ENCODE measurements at places on chromosomes 12 and 14.

DNA sequence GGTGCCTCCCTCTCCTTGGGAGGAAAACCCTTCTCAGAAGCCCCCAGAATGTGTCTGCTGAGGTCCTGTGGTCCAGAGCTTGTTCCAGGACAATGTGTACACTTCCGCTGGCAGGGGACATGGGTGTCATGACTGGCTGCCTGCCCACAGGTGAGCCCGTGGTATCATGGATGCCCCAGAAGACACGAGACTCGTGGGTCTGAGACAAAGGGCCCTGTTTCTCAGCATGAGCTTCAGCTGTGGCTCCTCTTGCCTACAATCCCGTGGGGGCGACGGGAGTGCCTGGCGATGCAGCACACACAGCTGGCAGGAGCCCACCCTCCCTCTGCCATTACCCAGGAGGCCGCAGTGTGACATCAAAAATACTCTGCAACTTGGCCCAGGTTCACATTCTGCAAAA is 7.0 kb downstream of the TMEM121 start:
- no peak for DNase-seq

- no peak for DNase-seq
Observed at GRCh38 chr12:16789204-16789790, 183.3 kb upstream of the LMO3 start.

GRCh38 chr14:69537900-69538299 is 36.8 kb downstream of the CCDC177 start:
- no peak for DNase-seq

DNA sequence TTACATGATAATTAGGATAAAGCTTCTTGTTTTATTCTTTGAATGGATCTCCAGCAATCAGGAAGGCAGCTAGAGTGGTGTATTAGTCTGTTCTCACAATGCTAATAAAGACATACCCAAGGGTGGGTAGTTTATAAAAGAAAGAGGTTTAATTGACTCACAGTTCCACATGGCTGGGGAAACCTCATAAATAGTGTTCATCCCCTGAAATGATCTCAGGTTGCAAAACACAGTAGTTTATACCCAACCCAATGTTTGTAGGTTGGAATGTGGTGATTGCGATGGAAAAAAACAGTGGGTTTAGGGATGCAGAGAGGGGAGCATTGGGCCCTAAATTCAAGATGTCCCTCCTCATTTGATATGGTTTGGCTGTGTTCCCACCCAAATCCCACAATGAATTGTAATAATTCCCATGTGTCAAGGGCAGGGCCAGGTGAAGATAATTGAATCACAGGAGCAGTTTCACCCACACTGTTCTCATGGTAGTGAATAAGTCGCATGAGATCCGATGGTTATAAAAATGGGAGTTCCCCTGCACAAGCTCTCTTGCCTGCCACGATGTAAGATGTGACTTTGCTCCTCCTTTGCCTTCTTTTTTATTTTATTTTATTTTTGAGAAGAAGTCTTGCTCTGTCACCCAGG is 11.5 kb downstream of the MUCL1 start:
- DNase-seq: no peak

DNA sequence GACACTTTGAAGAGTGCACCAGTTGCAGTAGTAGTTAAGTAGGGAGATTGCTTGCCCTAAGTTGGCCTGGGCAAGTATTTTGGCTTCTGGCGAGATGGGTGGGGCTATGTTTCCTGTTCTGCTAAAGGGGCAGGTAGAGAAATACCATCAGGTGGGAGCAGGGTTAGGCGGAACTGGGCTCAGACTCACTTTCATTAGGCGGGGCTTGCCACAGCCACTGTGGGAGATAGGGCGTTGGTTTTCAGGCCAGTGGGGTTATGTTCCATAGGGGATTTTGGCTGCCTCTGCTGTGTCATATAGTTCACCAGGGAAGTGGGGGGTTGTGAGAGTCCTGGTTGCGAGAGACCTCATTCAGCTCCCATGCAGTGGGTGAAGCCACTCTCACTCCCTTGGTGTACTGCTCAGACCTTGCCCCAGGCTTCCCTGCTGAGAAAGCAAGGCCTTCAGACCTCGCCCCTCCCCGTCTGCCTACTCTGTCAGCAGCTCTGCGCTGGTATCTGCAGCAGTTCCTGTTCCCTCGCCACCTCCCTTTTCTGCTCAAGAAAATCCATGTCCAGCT is 43.3 kb downstream of the AEBP2 start:
- peak; percentile 23 for DNase-seq

DNA sequence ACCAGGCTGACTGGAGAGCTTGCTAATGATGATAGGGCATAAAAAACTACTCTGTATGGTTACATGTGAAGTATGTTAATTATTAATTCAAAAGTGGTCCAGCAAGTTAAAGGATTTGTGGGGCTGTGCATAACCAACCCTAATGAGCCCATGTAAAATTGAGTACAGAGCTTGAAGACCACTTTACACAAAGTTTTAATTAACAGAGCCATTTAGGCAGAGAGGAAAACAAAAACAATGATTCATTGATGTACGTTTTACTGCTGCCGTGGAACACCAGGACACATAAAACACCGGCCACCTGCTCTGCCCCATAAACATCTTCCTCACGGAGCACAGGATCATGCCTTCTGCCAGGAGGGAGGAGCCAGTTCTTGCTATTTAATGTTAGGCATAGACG is 83.5 kb downstream of the RIMBP2 start:
- no peak for DNase-seq

DNA sequence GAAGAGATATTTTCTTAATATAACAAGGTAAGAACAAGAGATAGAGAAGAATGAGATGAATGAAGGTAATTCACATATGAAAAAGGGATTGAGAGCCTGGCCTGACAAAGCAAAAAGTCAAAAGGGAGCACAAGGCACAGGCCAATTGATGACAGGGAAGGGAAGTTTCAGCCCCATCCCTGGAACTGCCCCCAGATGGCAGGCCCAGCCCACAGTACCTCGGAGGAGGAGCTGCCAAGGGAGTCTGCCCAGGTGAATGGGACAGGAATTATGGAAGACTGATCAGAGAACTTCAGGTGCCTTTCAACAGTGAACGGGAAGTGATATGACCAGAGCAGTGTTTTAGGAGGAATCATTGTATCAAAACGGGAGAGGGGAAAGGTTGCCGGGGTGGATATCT is 15.7 kb downstream of the SNRPF start:
- no peak for DNase-seq

DNA sequence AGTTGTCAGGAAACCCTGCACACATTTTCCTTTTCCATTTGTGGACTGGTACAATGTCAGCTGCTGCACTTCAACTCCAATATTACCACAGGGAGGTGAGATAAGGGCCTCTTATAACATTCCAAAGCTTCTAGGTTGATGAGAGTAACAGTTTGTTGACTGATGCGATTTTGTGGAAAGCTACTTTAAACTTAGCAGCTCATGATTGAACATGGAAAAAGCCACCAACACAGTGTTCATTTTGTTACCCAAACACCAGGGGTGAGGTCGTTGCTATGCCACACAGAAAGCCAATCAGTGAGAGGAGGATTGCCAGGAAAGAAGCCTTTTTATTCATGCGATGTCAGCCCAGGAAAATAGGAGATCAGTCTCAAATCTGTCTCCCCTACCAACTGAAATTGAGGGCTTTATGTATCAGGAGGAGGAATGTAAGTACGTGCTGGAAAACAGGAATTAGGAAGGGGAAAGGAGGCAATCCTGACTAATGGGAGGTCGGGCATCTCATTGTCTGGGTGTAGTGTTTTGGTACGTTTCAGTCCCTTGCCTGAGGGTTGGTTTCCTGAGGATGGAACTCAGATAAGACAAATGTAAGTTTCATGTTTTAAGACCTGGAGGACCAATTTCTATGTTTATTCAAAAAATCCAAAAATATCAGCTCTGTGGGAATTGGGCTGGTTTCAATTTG is 92.7 kb upstream of the PLEKHA5 start:
- DNase-seq: no peak

DNA sequence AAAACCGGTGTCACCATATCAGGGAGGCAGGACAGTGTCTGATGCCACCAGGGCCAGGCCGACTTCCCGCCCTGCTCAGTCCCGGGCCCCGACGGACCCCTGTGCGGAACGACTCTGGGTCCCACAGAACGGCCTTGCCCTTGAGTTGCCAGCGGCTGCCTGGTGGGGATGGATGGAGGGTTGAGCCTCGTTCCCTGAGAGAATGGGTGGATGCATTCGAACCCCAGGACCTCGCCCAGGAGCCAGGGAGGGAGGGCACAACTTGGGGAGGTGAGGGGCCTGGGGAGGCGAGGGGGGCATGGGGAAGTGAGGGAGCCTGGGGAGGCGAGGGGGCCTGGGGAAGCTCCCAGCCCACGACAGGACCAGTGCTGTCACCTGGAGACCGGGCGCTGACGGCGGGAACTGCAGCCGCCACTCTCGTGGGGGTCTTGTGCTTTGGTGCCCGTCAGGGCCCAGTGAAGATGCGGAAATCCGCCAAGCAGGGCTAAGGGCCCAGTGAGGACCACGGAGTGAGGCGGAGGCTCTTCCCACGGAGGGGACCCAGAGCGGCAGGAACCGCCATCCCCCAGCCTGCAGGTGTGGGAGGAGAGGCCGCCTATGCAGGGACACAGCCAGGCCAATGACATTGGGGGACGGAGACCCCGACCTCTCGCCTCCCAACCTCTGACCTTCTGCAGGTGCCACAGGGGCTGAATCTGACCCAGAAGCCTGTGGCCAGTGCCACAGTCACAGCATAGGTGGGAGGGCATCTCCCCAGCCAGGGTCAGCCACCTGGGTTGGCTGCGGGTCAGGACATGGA is 74.4 kb upstream of the GALNT9 start:
- DNase-seq: no peak

- DNase-seq: no peak
Observed at GRCh38 chr14:37036669-37037341, 135.6 kb downstream of the SLC25A21 start.

DNA sequence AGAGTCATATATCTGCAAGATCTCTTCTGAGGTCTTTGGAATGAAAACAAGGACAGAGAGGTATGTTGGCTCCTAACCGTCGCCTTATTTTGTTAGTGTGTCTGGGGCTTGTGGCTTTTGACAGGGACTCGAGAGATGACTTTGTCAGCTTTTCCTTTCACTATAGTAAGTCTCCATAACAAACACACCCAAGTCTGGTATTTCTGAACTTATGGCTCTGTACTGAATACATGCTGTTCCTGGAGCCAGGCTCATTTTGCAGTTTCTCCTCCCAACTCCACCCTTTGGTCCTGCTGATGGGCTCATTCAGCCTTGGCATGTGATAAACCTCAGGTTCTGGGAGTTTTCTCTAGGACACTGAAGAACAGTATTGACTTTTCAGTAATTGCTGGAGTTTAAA is 27.7 kb upstream of the TMED10 start:
- DNase-seq: no peak

DNA sequence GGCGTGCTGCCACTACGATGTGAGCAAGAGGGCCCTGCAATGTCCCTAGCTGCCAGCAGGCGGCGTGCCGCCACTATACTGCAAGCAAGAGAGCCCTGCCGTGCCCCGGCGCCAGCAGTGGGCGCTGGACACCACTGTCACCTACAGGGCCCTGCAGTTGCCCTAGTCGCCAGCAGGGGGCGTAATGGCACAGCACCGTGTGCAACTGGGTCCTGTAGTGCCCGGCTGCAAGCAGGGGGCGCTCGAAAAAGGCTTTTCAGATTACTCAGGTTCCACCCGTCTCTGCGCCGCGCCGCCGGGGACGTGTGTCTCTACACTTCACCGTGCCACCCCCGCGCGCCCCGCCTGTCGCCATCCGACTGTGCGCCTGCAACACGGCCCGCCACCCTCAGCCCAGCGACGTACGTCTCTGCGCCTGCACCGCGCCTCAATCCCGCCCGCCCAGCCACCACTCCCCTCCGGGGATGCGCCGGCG is 1356.9 kb downstream of the TMEM121 start:
- no peak for DNase-seq

DNA sequence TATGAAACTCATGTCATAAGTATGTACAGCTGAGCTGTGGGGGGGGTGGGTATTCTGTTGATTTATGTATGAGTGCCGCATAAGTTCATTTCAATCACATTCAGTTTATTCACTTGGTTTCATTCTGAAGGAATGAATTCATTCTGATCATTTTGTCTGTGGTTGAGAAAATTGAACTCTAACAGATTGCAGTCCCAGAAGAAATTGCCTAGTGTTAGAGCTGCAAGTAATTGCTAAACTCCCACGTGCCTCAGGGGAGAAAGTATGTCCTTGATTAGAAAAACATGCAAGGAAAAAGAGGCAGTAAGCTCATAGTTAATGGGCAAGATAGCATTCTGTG is 442.4 kb upstream of the MGAT4C start:
- DNase-seq: no peak

DNA sequence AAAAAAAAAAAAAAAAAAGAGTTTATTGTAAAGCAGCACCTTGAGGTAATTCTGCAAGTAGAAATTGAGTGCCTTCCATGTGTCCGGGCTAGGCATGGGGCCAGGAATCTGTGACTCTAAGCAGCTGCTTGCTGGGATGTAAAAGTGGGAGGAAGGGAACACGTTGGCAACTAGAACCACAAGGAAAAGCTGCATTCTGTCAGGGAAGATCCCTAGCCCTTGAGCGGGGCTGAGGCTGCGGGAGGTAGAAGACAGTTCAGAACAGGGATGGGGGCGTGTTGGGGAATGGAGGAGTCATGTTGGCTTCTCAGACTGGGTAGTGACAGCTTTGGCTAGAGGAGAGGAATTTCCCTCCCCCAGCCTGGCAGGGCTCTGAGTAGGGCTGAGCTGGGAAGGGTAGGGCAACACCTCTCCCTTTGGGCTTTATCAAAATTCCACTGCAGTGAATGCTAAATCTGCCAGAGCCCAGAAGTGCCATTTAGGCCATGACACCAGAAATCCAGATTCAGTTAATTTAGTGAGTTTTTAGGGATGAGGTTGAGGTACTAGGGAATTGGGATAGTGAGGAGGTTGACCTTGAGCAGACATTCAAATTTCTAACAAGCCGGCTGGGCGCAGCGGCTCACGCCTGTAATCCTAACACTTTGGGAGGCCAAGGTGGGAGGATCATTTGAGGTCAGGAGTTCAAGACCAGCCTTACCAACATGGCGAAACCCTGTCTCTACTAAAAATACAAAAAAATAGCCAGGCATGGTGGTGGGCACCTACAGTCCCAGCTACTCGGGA is 3.4 kb upstream of the TRAFD1 start:
- DNase-seq: no peak

DNA sequence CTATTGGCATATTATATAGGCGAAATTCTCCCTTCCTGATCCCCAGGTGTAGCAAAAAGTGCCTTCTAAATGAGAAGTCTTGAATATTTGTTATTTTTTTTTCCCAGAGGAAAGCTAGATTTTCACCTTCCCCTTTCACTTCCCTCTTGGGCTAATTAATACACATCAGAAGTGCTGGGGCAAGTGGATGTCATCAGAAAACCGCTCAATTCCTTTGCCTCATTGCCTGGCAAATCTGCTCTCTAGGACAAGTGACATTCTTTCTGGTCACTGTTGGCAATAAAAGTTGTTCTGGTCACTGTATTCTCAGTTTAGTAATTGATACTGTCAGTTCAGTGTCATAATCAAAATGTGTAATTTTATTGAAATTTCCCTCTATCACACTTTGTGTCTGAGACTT is 174.5 kb downstream of the ETNK1 start:
- no peak for DNase-seq

GRCh38 chr12:1806301-1807086 is 13.9 kb upstream of the LRTM2 start:
- DNase-seq: no peak

- DNase-seq: no peak
Observed at GRCh38 chr12:118375348-118375747, 1.0 kb upstream of the SUDS3 start.

Measured in effector CD4-positive, alpha-beta T cell (primary cell).